Neural progenitor cell (in vitro differentiated cells): ENCODE measurements at places on chromosomes 6 and 20. TPM values are rescaled to one million over a fixed set of nuclear protein-coding genes. Genes with fewer than 3 reads are reported as not detected.

DNA sequence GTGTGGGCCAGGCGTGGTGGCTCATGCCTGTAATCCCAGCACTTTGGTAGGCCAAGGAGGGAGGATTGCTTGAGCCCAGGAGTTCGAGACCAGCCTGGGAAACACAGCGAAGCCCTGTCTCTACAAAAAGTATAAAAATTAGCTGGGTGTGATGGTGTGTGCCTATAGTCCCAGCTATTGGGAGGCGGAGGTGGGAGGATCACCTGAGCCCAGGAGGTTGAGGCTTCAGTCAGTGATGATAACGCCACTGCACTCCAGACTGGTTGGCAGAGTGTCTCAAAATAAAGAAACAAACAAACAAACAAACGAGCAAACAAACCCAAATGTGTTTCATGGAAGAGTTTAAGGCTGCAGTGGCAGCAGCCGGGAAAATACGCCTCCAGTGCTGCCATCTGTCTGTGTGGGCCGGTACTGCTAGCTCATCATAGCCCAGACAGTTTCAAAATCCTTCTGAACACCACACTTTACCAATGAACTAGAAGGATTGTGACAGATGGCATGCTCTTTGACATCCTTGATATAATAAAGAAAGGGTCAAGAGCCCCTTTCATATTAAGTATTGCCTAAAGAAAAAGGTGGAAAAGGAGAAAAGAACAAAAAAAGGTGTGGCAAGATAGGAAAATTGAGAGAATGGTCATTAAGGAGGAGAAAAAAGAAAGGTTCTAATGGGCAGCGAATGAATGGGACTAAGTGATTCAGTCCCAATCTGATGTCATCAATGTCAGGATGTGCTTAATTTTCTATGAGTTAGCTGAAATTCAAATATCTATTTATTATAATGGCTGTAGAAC is 298.6 kb downstream of the SYNE1 start:
- DNase-seq: peak; percentile 33

DNA sequence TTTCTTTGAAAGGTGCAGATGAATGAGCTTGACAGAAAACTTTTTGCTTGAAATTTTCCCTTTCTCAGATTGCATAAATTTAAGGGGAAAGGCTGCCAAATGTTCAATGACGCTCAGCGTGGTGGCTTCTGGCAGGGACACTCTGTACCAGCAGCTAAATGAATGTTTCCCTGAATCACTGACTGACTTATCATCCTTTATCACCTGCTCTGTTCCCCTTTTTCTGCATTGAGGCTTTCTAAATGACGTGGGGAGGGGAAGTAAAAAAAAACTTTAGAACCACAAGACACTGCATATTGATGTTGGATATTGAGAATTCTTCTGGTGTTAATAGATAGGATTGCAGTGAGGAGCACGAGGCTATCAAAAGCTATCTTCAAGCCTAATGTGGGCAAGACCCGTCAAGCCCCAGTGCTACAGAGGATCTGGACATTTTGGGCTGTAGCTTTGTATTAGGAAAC is 46.9 kb upstream of the ENPP5 start:
- no peak for DNase-seq

DNA sequence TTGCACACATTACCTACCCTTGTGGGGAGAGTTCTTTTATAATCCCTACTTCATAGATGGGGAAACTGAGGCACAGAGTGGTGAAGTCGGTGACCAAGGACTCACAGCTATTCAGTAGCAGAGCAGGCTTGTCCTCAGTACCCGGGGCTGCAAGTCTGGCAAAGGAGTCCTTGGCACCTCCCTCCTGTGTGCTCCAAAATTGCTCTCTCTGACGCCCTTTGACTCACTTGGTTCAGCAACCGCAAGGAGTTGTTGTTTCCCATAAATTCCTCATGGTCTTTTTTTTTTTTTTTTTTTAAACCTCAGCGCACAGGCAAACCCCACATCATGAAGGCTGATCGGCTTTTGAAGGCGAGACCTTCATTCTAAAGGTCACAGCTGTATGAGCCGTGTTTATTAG is 143.2 kb downstream of the CEBPB start:
- no peak for DNase-seq

DNA sequence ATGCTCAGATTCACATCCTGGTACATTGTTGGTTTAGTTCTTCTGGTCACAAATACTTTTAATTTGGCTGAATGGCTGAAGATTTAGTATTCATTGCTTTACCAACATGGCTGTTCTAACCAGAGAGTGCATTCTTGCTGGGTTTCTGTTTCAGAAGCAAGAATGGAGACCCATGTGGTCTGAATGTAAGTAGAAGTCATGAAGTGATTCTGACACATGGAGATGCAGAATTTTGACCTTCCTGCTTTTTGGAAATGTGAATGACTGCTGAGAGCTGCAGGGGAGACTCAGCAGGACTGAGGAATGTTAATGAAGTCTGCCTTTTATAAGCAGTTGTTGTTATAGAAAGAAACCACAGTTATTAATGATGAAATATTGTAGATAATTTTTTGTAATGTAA is 576.1 kb upstream of the MARCKS start:
- DNase-seq: no peak

Gene SLC22A7
- not detected in 2 replicates for total RNA-seq
